ENCODE measurements at places on chromosomes 7 and 10.

DNA sequence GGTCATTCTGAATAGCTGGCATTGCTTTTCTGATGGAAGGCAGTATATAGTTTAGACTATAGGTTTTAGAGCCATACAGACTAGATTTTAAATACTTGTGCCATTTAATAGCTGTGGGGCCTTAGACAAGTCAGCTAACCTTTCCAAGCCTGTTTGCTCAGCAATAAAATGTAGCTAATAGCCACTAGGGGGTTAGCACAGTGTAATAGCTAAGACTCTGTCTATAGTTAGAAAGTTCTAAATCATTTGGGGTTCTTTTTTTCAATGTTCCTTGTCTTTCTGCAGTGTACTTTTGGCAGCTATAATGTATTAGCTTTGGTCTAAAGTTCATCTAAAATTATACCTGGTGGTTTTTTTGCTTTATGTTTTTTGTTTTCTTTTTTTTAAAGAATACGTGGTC, 7.5 kb upstream of the KIFBP start:
- DNase-seq = no peak

GRCh38 chr10:110629680-110630191, 14.4 kb upstream of the RBM20 start:
- DNase-seq = no peak

DNA sequence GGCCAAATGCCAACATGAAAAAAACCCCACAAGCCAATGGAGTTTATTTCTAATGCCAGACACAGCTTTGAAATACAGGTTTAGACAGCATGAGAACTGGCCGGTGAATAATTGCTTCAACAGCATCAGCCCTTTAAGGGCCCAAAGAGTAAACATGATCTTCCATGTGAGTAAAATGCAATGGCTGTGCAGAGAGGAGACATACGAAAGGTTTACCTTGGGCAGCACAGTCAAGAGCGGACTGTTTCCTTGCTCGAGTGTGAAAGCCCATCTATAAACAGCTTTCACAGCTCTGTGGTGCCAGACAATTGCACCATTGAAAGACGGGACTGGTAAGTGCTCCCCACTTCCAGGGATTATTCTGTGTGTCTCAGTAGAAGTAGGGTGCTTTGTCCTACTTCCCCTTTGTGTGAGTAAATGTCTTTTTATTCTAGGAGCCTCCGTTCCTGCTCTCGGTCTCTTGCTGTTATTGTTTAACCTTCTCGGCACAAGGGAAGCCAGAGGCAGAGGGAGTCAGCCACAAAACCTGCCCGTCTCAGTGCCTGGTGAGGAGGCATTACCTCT, 77.8 kb upstream of the KAT6B start:
- no peak for DNase-seq

GRCh38 chr10:75978213-75978612, 546.8 kb downstream of the LRMDA start:
- no peak for DNase-seq

DNA sequence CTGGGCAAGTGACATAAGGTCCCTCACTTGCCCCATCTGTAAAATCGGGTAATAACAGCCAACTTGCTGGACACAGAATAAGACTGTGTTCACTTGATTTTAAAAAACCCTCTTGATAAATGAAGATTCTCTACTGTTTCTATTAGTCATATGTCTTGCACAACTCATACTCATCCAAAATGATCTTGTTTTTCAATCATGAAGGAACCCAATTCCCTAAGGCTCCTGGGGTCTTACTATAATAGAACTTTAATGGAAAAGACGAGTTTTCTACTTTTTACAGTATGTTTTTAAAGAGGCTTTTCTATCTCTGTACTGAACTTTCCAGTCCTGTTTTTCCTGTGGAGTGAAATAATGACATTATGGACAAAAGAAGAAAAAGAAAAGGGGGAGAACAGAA, 103.8 kb downstream of the ARID5B start:
- DNase-seq = no peak

- no peak for DNase-seq
Observed at GRCh38 chr10:89269433-89270152, 18.0 kb upstream of the LIPA start.

DNA sequence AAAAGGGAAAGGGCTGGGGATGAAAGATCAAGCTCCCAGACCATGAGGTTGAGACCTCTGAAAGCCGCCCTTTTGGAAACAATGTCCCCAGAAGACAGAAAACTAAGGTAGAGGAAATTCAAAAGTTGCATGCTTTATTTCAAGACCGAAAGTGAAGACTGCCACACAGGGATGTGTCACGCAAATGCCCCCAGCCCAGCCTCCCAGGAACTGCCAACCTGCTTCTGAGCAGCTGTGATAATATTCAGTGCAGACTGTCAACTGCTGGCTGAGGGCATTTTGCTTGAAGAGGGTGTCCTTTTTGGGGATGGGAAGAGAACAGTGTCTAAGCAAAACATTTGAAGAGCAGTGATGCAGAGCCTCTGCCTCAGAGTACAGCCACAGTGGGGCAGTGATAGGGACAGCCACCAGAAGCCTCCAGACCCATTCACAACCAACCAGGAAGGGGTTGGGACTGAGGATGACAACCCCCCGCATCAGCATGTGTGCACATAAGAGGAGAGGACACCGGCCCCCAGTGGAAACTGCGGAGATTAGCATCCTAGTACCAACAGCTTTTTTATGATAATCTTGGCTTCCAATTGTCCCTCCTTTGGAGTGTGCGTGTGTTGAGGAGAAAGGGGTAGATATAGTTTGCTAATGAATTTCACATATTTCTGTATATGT, 34.7 kb upstream of the NFE2L3 start:
- no peak for DNase-seq

DNA sequence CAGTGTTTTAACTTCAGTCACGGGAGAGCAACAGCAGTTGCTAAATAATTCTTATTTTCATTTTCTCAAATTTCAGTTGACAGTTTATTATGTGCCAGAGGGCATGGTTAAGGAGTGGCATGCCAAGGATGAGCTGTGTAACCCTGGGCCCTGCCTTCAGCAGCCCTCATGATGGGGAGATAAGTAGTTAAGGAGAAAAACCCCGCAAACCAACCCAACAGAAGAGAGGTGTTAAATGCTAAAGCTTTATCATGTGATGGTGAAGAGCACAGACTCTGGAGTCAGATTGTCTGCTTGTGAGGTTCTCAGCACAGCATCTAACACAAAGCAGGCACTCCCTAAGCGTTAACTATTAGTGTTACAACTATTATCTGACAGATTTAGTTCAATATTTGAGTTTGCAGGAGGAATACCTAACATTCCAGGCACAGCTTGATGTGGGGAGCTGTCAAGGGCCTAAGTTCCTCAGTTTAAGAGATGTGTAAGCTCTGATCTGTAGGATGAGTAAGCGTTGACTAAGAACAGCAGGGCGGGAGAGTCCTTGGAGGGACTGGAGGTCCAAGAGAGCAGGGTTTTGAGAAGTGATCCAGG, 29.6 kb downstream of the STAM start:
- DNase-seq = no peak

- no peak for DNase-seq
Observed at GRCh38 chr10:62244088-62244487, 24.6 kb downstream of the RTKN2 start.
